ENCODE measurements at places on chromosomes 6 and 20.

GRCh38 chr20:14878676-14879019 lies 541.2 kb upstream of the FLRT3 start:
- DNase-seq = no peak

DNA sequence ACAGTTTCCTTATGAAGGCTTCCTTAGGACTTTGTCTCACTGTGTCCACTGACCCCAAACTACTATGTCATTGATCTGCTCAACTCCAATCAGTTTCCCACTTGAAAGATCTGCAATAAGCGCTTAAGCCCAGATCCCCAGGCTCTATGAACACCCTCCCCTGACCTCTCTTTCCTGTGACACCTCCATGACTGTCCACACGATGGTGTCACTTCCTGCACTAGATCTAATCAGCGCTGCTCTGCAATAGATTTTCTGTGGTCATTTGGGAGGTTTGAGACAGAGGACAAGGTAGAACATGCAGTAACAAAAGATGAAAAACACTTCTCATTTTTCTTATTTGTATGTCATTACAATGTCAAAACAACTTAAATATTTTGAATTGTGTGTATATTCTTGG lies 304.6 kb upstream of the AGPAT4 start:
- no peak for DNase-seq

- DNase-seq = no peak
Observed at GRCh38 chr20:35506179-35506578, 23.3 kb downstream of the C20orf173 start.

GRCh38 chr6:108052706-108053105 lies 21.8 kb downstream of the OSTM1 start:
- no peak for DNase-seq

All from head of caudate nucleus (tissue), 42 donors.